Thoracic aorta (tissue), 2 donors: ENCODE measurements at places on chromosomes 6 and 20. TPM values are rescaled to one million over a fixed set of nuclear protein-coding genes. Genes with fewer than 3 reads are reported as not detected.

ULBP3 gene
- 3.0 TPM for total RNA-seq

SPACA1 gene
- not detected for total RNA-seq

- H3K27ac ChIP-seq: no peak overlapping the region
- H3K4me3 ChIP-seq: peak overlapping the region; percentile 90
- H3K36me3 ChIP-seq: peaks cover 8% of the 10 kb centered on the region
- no peak for DNase-seq
- H3K4me1 ChIP-seq: peaks cover 45% of the 10 kb centered on the region
These were observed 1.9 kb downstream of the EIF2S2 start for GRCh38 chr20:34110025-34110744.

C6orf132 gene
- 2.4 TPM for total RNA-seq

GRCh38 chr6:124962639-124963415 lies 590 bp downstream of the RNF217 start:
- H3K4me1 ChIP-seq: peaks cover 43% of the 10 kb centered on the region
- H3K27ac ChIP-seq: peak overlapping the region; percentile 96
- H3K36me3 ChIP-seq: no peaks in the 10 kb centered on the region
- H3K27me3 ChIP-seq: no peaks in the 10 kb centered on the region

NR2E1 gene
- total RNA-seq: not detected

- H3K36me3 ChIP-seq: peaks cover 5% of the 10 kb centered on the region
- no peak overlapping the region for H3K4me3 ChIP-seq
- H3K4me1 ChIP-seq: no peaks in the 10 kb centered on the region
- no peaks in the 10 kb centered on the region for H3K27me3 ChIP-seq
- no peak overlapping the region for H3K27ac ChIP-seq
- no peak for DNase-seq
These were observed 9.0 kb downstream of the UQCC2 start for GRCh38 chr6:33702345-33702977.

GRCh38 chr20:23020230-23021018 lies 14.7 kb upstream of the SSTR4 start:
- H3K36me3 ChIP-seq: no peaks in the 10 kb centered on the region
- H3K27ac ChIP-seq: no peak overlapping the region
- no peaks in the 10 kb centered on the region for H3K4me1 ChIP-seq
- H3K4me3 ChIP-seq: no peak overlapping the region
- no peaks in the 10 kb centered on the region for H3K27me3 ChIP-seq

DNA sequence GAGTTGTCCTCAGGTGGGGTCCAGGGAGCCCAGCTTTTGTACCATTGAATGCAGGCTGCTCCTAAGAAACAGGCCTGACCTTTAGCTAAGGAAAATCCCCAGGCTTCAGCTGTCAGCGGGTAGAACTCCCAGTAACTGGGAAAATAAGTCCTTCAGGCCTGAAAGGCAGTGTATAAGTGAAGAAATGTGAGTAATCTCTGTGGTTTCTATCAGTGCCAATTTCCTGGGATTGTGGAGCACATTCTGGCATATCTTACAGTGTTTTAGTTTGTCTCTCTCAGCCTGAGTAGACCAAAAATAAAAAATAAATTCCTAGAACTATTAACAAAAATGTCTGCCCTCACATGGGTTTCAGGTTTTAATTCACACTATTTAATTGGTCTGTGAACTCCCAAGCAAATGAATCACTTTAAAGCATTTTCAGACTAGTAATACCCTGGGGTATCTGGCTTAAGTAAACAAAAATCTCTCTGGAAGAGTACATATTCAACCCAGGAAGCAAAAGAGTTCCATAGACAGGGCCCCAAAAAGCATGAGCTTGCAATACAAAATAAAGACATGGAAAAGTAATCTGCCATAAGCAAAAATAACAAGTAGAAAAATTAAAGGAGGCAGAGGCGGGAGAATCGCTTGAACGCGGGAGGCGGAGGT lies 566.2 kb upstream of the NOX3 start:
- H3K27me3 ChIP-seq: no peaks in the 10 kb centered on the region
- no peak overlapping the region for H3K27ac ChIP-seq
- DNase-seq: no peak

GRCh38 chr6:37085198-37085597 lies 79.7 kb downstream of the FGD2 start:
- no peaks in the 10 kb centered on the region for H3K27me3 ChIP-seq
- no peak for DNase-seq
- H3K27ac ChIP-seq: no peak overlapping the region
- H3K4me1 ChIP-seq: no peaks in the 10 kb centered on the region

- H3K4me1 ChIP-seq: peaks cover 17% of the 10 kb centered on the region
- DNase-seq: no peak
- H3K4me3 ChIP-seq: peak overlapping the region; percentile 97
- H3K36me3 ChIP-seq: peaks cover 8% of the 10 kb centered on the region
These were observed 434 bp downstream of the ZKSCAN4 start for GRCh38 chr6:28251661-28252008.

DNA sequence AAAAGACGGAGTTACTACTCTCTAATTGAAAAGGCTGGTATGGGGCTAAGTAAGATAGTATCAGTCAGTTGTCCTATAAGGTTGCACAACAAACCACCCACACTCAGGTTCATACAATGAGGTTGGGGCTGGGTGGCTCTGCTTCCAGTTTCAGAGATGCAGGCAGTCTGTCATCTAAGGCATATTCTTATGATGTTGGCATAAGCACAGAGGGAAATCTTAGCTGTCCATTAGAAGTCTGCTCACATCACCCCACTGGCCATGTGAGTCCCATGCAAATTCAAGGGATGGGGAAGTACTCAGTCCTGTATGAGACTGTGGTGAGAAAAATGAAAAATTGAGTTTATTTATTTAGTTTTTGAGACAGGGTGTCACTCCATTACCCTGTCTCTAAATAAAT lies 118.6 kb downstream of the LAMP5 start:
- no peak overlapping the region for H3K4me3 ChIP-seq
- H3K27me3 ChIP-seq: no peaks in the 10 kb centered on the region
- no peak for DNase-seq
- no peaks in the 10 kb centered on the region for H3K4me1 ChIP-seq

DNA sequence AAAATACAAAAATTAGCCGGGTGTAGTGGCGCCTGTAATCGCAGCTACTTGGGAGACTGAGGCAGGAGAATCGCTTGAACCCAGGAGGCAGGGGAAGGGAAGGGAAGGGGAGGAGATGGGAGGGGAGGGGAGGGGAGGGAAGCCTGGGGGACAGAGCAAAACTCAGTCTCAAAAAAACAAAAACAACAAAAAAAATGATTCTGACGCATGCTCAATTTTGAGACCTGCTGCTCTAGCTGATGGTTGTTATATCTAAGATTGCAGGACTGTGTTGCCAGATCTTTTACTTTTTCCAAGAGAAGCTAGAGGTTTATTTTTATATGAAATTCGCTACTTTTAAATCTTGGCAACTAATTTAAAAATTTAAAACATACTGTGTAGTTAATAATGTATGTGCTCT lies 2.4 kb upstream of the WFDC2 start:
- no peaks in the 10 kb centered on the region for H3K36me3 ChIP-seq
- H3K27ac ChIP-seq: no peak overlapping the region
- H3K27me3 ChIP-seq: peaks cover 7% of the 10 kb centered on the region
- H3K4me3 ChIP-seq: no peak overlapping the region

DNA sequence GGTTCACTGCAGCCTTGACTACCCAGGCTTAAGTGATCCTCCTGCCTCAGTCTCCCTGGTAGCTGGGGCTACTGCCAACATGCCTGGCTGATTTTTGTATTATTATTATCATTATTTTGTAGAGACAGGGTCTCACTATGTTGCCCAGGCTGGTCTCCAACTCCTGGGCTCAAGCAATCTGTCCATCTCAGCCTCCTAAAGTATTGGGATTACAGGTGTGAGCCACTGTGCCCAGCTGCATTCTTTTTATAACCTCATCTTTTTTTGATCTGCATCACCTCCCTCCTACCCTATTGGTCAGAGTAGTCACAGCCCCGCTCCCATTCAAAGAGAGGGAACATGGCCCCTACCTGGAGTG lies 23.6 kb upstream of the IER3 start:
- H3K27ac ChIP-seq: no peak overlapping the region
- H3K4me1 ChIP-seq: peaks cover 27% of the 10 kb centered on the region
- DNase-seq: no peak

DNA sequence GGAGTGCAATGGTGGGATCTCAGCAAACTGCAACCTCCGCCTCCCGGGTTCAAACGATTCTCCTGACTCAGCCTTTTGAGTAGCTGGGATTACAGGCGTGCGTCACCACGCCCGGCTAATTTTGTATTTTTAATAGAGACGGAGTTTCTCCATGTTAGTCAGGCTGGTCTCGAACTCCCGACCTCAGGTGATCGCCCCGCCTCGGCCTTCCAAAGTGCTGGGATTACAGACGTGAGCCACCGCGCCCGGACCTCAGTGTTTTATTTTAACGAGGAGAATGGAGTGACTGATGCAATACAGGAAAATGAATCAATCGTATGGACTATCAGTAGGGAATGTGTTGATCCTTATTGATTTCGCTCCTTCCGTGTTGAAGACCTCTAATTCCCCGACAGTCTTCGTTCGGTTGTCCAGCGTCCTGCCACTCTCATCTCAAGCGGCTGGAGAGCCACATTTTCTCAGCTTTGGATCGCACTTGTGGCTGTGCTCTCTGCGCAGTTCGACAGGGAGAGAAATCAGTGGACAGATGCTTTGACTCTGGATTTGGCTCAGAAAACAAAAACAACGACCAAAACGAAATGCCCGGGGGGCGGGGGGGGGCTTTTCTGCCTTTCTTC lies 166.2 kb downstream of the TRIM27 start:
- H3K36me3 ChIP-seq: no peaks in the 10 kb centered on the region
- no peak for DNase-seq
- no peak overlapping the region for H3K4me3 ChIP-seq

KIF3B gene
- 30.7 TPM for total RNA-seq

- H3K27me3 ChIP-seq: no peaks in the 10 kb centered on the region
- H3K27ac ChIP-seq: no peak overlapping the region
- H3K4me1 ChIP-seq: no peaks in the 10 kb centered on the region
- no peak for DNase-seq
- H3K36me3 ChIP-seq: no peaks in the 10 kb centered on the region
These were observed 107.0 kb upstream of the FOXO3 start for GRCh38 chr6:108453601-108454185.

TXLNB gene
- total RNA-seq: 0.81 TPM

- no peak for DNase-seq
- peaks cover 31% of the 10 kb centered on the region for H3K4me1 ChIP-seq
- no peak overlapping the region for H3K4me3 ChIP-seq
- no peaks in the 10 kb centered on the region for H3K27me3 ChIP-seq
These were observed 72.2 kb downstream of the ATXN1 start for GRCh38 chr6:16688984-16689636.

NOTCH4 gene
- total RNA-seq: 23.6 TPM

C6orf141 gene
- 0.54 TPM for total RNA-seq

SIRPG gene
- total RNA-seq: 3.8 TPM

DNA sequence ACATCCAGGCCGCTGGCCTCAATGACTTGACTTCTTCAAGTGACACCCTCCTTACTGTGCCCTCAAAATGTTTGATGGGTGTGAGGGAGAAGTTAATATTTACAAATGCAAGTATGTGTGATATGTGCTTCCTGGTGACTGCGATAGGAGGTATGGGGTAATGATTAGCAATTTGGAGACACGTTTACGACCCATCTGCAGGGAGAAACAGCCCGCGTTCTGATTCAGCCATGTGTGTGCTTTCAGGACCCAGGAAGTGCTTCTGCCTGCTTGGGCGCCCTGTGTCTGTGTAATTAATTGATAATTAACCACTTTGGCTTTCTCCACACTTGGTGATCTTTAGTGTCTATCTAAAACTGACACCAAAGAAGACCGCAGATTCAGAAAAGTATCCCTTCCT lies 25.0 kb downstream of the SIRPA start:
- no peak overlapping the region for H3K4me3 ChIP-seq
- H3K27ac ChIP-seq: no peak overlapping the region
- peaks cover 37% of the 10 kb centered on the region for H3K36me3 ChIP-seq
- no peaks in the 10 kb centered on the region for H3K27me3 ChIP-seq

DNA sequence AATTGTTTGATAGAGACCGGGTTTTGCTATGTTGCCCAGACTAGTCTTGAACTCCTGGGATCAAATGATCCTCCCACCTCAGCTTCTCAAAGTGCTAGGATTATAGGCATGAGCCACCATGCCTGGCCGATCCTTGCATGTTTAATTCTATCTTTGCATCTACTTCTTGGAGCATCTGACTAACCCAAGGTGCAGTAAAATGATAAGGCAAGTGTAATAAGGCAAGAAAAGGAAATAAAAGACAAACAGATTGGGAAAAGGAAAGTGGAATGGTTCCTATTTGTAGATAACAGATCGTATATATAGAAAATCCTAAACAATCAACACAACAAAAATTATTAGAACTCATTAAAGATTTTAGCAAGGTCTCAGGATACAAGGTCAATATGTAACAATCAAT lies 36.8 kb upstream of the SNX9 start:
- no peak overlapping the region for H3K4me3 ChIP-seq
- no peak for DNase-seq
- H3K36me3 ChIP-seq: no peaks in the 10 kb centered on the region
- H3K27ac ChIP-seq: no peak overlapping the region

- H3K36me3 ChIP-seq: no peaks in the 10 kb centered on the region
- H3K4me1 ChIP-seq: no peaks in the 10 kb centered on the region
- no peak overlapping the region for H3K27ac ChIP-seq
- H3K4me3 ChIP-seq: no peak overlapping the region
These were observed 15.4 kb downstream of the FYN start for GRCh38 chr6:111857674-111858337.

DNA sequence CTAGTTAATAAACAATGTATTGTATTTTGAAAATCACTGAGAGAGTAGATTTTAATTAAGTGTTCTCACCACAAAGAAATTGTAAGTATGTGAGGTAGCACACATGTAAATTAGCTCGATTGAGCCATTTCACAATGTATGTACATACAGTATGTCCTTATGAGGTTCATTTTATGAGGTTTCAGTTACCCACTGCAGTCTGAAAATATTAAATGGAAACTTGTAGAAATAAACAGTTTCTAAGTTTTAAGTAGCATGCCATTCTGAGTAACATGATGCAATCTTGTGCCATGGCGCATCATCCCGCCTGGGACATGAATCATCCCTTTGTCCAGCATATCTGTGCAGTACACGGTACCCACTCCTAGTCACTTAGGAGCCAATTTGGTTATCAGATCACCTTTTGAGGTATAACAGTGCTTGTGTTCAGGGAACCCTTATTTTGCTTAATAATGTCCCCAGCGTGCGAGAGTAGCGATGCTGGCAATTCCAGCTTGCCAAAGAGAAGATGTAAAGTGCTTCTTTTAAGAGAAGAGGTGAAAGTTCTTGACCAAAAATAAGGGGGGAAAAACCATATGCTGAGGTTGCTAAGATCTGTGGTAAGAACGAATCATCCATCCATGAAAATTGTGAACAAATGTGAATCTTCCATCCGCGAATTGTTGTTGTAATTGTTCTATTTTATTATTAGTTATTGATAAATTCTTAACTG lies 64.7 kb downstream of the KCNS1 start:
- H3K4me1 ChIP-seq: peaks cover 12% of the 10 kb centered on the region
- no peaks in the 10 kb centered on the region for H3K36me3 ChIP-seq
- no peak overlapping the region for H3K27ac ChIP-seq
- no peaks in the 10 kb centered on the region for H3K27me3 ChIP-seq
- no peak overlapping the region for H3K4me3 ChIP-seq

HLA-DRB1 gene
- total RNA-seq: 50.0 TPM

- no peak for DNase-seq
- H3K27me3 ChIP-seq: no peaks in the 10 kb centered on the region
These were observed 107.6 kb upstream of the RNF24 start for GRCh38 chr20:4122926-4123325.

- no peak overlapping the region for H3K27ac ChIP-seq
- H3K4me1 ChIP-seq: no peaks in the 10 kb centered on the region
- no peaks in the 10 kb centered on the region for H3K27me3 ChIP-seq
- no peak overlapping the region for H3K4me3 ChIP-seq
These were observed 63.0 kb downstream of the OPN5 start for GRCh38 chr6:47844881-47845280.
